ENCODE measurements at places on chromosomes 12 and 14. TPM values are rescaled to one million over a fixed set of nuclear protein-coding genes. Genes with fewer than 3 reads are reported as not detected.

Gene VWF
- not detected for total RNA-seq

- DNase-seq, result no peak
Measured at GRCh38 chr12:13039328-13039956, 4.7 kb upstream of the FAM234B start.

GRCh38 chr12:91852634-91853033, 293.0 kb downstream of the BTG1 start:
- no peak for DNase-seq

GRCh38 chr12:129550353-129550752, 353.5 kb downstream of the TMEM132D start:
- DNase-seq, result no peak

DNA sequence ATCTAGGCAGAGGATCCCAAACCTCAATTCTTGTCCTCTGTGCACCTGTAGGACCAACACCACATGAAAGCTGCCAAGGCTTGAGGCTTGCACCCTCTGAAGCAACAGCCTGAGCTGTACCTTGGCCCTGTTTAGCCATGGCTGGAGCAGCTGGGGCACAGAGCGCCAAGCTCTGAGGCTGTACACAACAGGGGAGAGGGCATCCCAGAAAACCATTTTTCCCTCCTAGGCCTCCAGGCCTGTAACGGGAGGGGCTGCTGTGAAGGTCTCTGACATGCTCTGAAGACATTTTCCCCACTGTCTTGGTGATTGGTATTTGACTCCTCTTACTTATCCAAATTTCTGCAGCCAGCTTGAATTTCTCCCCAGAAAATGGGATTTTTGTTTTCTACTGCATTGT, 22.4 kb upstream of the PTPRO start:
- DNase-seq, result no peak

Gene TSPAN19
- total RNA-seq, result not detected

Gene CMA1
- total RNA-seq, result 0.25 TPM

DNA sequence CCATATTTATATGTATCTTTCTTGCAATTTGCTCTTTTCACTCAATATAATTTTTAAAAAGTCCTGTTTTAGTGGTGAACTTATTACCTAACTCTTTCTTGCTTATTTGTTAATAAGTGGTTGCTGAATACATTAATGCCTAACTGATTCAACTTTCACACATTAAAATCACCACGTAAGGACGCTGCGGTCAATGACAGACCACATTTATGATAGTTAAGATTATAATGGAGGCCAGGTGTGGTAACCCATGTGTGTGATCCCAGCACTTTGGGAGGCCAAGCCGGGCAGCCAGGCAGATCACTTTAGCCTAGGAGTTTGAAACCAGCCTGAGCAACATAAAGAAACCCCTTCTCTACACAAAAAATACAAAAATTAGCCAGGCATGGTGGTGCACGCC, 37.0 kb downstream of the WDR89 start:
- DNase-seq, result no peak

All from activated T-helper 2 cell treated with anti-CD3 and anti-CD28 coated beads, Interferon-gamma antibody, Interleukin-2, Interleukin-4, amounts not matched to agents 10 μg/mL and 5 μg/mL and 100 μg/mL, durations not matched to agents 14 hours and 24 hours and 36 hours (primary cell).